ENCODE measurements at places on chromosomes 11 and 22.

GRCh38 chr11:96293598-96294021 lies 49.4 kb downstream of the MAML2 start:
- no peak for DNase-seq

DNA sequence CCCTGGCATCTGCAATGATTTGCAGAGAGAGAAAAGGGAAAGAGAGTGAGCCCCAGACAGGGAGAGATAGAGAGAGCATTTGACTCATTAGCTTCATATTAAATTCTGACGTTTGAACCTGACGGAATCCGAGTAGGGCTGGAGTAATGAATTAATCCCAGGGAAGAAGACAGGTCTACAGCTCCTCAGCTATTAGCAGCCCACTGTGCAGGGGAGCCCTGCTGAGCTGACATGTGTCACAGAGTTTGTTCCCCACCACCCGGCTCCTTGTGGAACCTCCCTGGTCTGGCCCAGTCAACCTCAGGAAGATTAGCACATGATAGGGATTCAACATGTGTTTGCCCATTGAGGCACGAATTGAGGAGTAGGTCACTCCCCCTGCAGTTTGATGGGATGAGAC lies 404.0 kb downstream of the BUD13 start:
- no peak for DNase-seq

GRCh38 chr22:49427341-49427740 lies 400.3 kb downstream of the BRD1 start:
- DNase-seq, result no peak

GRCh38 chr11:132237781-132238180 lies 867.4 kb downstream of the NTM start:
- no peak for DNase-seq

DNA sequence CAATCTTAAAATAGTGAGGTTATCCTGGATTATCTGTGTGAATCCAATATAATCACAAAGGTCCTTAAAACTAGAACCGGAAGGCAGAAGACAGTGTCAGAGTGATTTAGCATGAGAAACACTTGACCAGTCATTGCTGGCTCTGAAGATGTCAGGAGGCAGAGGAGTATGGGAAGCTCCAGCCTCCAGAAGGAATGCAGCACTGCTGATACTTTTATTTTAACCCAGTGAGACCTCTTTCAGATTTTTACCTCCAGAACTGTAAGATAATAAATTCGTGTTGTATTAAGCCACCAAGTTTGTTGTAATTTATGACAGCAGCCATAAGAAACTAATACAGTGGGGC lies 134.4 kb upstream of the ZC3H12C start:
- no peak for DNase-seq

GRCh38 chr11:12472401-12473005 lies 95.1 kb downstream of the PARVA start:
- no peak for DNase-seq

- no peak for DNase-seq
Measured at GRCh38 chr11:1462698-1462975, 23.9 kb downstream of the MOB2 start.

GRCh38 chr11:117096201-117096991 lies 1.8 kb downstream of the SIK3 start:
- DNase-seq, result no peak

GRCh38 chr11:59285716-59286260 lies 72.9 kb upstream of the OR5AN1 start:
- no peak for DNase-seq

GRCh38 chr22:49959782-49960158 lies 802 bp upstream of the PIM3 start:
- DNase-seq, result no peak

DNA sequence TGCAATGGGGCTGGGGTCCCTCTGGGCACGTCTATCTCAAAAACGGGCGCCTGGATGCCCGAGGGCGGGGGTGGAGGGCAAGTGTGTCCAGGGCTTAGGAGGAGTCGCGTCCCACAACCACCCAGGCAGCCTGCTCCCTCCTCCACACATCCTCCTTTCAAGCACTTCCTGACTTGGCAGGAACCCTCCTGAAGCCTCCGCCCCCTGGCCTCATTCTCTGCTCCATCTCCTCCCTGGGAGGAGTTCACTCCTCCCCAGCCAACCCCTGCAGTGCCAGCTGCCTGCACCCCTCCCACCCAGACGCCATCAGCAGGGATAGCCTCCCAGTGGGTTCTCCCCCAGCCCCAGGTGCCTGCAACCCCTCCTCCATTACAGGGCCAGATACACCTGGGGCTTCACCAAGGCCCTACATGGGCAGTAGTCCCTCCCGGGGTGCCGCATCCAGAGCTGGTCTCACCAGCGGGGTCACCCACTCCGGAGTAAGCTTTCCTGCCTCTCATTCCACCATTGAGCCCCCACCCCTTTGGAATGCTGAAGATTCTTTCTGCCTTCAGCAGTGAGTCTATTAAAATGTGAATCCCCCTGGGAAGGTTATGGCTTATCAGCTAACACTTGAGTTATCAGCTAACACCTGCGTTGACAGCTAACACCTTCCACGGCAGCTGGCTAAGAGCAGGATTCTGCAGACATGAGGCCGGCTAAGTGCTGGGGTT lies 24.4 kb downstream of the RTN4R start:
- no peak for DNase-seq

DNA sequence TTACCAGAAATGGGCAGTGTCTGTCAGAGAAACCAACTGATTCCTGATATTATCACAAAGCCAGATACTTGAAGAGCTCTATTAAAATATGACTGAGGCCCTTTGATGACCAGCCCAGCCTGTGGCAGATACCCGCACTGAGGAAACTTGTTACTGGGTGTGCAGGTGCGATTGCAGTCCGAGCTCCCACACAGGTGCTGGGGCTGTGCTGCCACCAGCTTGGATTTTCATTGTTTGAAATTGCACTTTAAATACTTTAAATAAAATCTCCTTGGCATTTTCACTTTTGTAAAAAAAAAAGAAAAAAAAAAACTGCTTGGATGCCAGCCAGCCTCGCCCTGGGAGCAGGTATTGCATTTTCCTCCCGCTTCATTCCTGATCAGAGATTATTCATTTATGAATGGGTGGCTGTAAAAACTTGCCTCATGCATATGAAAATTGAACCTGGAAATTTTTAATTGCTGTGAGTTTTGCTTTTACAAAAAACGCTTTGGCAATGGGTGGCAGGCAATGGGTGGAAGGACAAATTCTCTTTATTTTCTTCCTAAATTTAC lies 21.2 kb downstream of the EHF start:
- DNase-seq, result no peak

DNA sequence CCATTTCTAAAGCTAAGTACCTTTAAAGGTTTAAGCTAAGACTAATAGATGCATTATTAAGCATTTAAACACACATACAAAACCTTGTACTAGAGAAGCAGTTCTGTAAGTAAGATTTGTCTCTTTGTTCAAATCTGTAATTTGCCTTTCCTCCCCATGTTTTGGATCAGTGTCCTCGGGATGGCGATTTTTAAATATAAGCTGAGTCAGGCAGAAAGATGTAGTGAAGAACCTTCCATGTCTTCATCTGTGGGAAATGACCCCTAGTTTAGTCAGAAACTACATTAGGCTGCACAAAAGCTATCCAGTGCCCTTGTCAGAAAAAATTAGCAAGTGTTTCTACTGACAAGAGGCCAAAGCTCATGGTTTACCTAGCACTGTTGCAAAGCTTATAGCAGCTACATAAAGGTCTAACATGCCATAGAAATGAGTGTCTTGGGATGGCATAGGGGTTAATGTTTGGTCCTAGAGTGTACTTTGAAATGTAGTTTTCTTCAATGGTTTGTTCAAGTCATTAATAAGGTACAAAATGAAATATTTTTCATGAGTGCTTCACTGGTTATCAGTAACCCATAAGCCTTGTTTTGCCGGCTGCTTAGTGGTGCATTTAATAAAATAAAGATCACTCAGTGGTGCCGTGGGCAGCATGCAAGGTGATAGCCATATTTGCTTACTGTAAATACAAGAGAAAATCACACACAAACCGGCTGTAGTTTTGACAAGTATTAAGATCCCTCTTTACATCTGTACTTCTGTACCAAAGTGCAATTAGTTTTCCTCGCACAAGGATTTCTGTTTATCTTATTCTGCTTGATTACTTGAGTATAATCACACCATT lies 139.8 kb downstream of the ELP4 start:
- DNase-seq, result no peak

GRCh38 chr11:6611092-6611962 lies 689 bp downstream of the TAF10 start:
- no peak for DNase-seq

- peak; percentile 85 for DNase-seq
Measured at GRCh38 chr22:31943978-31944699, at the start of gene YWHAH. Gene YWHAH, plus strand, starts transcription at chr22:31944535. Its CDS starts 199 bp downstream, at chr22:31944734.
